ENCODE measurements at places on chromosomes 16 and 17.

DNA sequence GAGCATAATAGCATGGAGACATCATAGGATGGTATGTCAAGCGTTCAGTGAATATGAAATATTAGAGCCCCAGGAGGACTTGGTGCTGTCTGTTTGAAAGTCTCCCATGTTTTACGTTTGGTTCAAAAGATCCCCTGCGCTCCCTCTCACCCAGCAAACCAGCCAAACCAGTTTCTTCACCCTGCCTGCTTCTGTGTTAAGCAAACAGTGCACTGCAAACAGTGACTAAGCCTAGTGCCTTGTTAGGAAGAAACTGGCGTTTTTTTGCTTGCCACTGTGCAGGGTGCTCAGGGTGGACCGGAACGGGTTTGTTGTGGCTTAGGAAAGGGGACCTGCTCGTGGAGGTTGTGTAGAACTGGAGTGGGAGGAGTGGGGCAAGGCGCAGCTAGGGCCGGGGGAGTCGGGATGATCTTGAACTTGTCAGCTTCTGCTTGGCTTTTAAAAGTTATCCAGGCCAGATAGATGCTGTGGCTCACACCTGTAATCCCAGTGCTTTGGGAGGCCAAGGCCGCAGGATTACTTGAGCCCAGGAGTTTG is 7.7 kb downstream of the CDH1 start:
- H3K27me3 ChIP-seq = no peaks in the 10 kb centered on the region
- peak; percentile 63 for DNase-seq
- H3K4me1 ChIP-seq = peaks cover 3% of the 10 kb centered on the region
- H3K36me3 ChIP-seq = 0 out of 2 replicates have a peak, but pooled peaks cover 2% of the 10 kb centered on the region
- H3K27ac ChIP-seq = no peak overlapping the region

- no peak overlapping the region for H3K4me3 ChIP-seq
- DNase-seq = no peak
- no peaks in the 10 kb centered on the region for H3K36me3 ChIP-seq
- peaks cover 3% of the 10 kb centered on the region for H3K4me1 ChIP-seq
- H3K27ac ChIP-seq = no peak overlapping the region
Measured at GRCh38 chr17:29066606-29067005, 23.7 kb downstream of the PIPOX start.

- H3K36me3 ChIP-seq = no peaks in the 10 kb centered on the region
- H3K4me1 ChIP-seq = peaks cover 5% of the 10 kb centered on the region
- no peak for DNase-seq
- no peaks in the 10 kb centered on the region for H3K27me3 ChIP-seq
- no peak overlapping the region for H3K27ac ChIP-seq
Measured at GRCh38 chr17:39928858-39929645, 1.5 kb downstream of the LRRC3C start.

DNA sequence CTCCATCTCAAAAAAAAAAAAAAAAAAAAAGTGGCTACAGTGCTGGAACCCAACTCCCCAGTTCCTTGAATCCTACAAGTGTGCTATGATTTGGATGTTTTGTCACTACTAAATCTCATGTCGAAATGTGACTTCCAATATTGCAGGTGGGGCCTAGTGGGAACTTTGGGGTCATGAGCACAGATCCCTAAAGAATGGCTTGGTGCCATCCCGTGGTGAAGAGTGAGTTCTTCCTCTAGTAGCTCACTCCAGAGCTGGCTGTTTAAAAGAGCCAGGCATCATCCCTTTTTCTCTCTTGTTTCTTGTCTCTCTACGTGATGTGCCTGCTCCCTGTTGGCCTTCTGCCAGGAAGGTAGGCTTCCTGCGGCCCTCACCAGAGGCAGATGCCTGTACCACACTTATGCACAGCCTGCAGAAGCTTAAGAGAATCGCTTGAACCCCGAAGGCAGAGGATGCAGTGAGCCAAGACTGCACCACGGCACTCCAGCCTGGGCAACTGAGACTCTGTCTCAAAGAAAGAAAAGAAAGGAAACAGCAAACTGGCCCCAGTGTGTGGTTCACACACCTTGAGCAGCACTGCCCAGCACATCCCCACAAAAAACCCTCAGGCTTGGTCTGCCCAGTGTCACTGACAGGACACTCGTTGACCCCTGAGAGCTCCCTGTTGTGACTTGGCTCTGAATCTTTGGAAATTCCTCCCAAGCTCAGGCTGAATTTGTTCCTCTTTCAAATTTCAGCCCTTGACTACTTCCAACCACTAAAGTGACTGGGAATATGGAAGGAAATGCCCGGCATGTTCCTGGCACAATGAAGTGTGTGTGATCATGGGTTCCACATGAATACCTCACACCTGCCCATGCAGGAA is 3.1 kb downstream of the MT1E start:
- H3K4me3 ChIP-seq = no peak overlapping the region
- H3K27ac ChIP-seq = no peak overlapping the region
- no peaks in the 10 kb centered on the region for H3K36me3 ChIP-seq
- no peak for DNase-seq

- H3K27me3 ChIP-seq = no peaks in the 10 kb centered on the region
- DNase-seq = no peak
- H3K36me3 ChIP-seq = no peaks in the 10 kb centered on the region
- peaks cover 10% of the 10 kb centered on the region for H3K4me1 ChIP-seq
- H3K27ac ChIP-seq = no peak overlapping the region
Measured at GRCh38 chr17:47959825-47960655, 2.4 kb upstream of the PRR15L start.

GRCh38 chr17:65936013-65936412 is 255.9 kb downstream of the CEP112 start:
- no peak for DNase-seq
- no peaks in the 10 kb centered on the region for H3K27me3 ChIP-seq
- no peak overlapping the region for H3K4me3 ChIP-seq

GRCh38 chr17:4764595-4764994 is 7.1 kb upstream of the TM4SF5 start:
- no peaks in the 10 kb centered on the region for H3K36me3 ChIP-seq
- no peaks in the 10 kb centered on the region for H3K4me1 ChIP-seq
- H3K27me3 ChIP-seq = no peaks in the 10 kb centered on the region
- no peak overlapping the region for H3K4me3 ChIP-seq
- H3K27ac ChIP-seq = no peak overlapping the region
- no peak for DNase-seq

GRCh38 chr16:47056688-47057629 is 83.5 kb upstream of the DNAJA2 start:
- no peaks in the 10 kb centered on the region for H3K4me1 ChIP-seq
- DNase-seq = no peak
- H3K36me3 ChIP-seq = no peaks in the 10 kb centered on the region
- no peaks in the 10 kb centered on the region for H3K27me3 ChIP-seq

DNA sequence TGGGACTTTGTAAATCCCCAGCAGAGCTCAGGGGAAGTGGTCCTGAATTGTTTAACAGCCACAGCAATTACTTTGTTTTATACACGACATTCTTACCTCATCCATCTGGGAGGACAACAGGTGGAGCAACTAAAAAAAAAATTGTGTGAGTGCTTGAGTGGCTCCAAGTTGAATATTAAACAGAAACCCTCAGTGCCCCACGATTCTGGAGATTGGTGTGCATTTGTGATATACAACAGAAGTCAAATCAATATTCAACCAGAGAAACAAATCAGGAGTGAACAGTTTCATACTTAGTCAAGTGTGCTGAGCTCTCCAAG is 204.8 kb downstream of the HAPSTR1 start:
- H3K4me3 ChIP-seq = no peak overlapping the region
- no peaks in the 10 kb centered on the region for H3K36me3 ChIP-seq
- H3K27me3 ChIP-seq = no peaks in the 10 kb centered on the region

- no peaks in the 10 kb centered on the region for H3K36me3 ChIP-seq
- H3K4me1 ChIP-seq = peaks cover 7% of the 10 kb centered on the region
- no peak for DNase-seq
- no peak overlapping the region for H3K27ac ChIP-seq
- no peak overlapping the region for H3K4me3 ChIP-seq
Measured at GRCh38 chr16:66364117-66364958, 2.2 kb upstream of the CDH5 start.

GRCh38 chr17:59561042-59561441 is 4.4 kb upstream of the DHX40 start:
- peaks cover 7% of the 10 kb centered on the region for H3K27me3 ChIP-seq
- H3K4me1 ChIP-seq = no peaks in the 10 kb centered on the region
- DNase-seq = peak; percentile 22
- no peak overlapping the region for H3K27ac ChIP-seq

GRCh38 chr17:74953134-74953687 is 17.5 kb downstream of the OTOP3 start:
- peaks cover 4% of the 10 kb centered on the region for H3K4me1 ChIP-seq
- H3K27me3 ChIP-seq = no peaks in the 10 kb centered on the region
- H3K36me3 ChIP-seq = no peaks in the 10 kb centered on the region
- H3K27ac ChIP-seq = no peak overlapping the region
- no peak for DNase-seq

- peaks cover 2% of the 10 kb centered on the region for H3K4me1 ChIP-seq
- no peak overlapping the region for H3K4me3 ChIP-seq
- H3K27me3 ChIP-seq = no peaks in the 10 kb centered on the region
- no peak overlapping the region for H3K27ac ChIP-seq
Measured at GRCh38 chr16:87093804-87094555, 223.2 kb downstream of the C16orf95 start.

DNA sequence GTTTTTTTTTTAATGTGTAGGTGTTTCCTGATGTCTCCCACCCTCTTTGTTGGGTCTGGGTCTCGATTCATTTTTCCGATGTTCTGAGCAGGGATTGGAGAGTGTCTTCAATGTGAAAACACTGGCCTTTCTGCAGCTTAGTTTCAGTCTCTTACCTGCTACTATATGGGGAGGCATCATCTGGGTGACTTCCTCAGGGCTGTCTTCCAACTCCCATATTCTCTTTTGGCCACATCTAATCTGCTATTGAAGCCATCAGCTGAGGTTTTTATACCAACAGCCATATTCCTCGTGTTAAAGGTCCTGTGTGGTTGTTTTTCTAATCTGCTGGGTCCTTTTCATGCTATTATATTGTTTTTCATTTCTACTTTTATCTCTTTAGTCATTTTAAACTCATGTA is 13.2 kb upstream of the SSTR5 start:
- H3K4me1 ChIP-seq = peaks cover 3% of the 10 kb centered on the region
- H3K27ac ChIP-seq = no peak overlapping the region
- no peaks in the 10 kb centered on the region for H3K27me3 ChIP-seq
- DNase-seq = no peak

DNA sequence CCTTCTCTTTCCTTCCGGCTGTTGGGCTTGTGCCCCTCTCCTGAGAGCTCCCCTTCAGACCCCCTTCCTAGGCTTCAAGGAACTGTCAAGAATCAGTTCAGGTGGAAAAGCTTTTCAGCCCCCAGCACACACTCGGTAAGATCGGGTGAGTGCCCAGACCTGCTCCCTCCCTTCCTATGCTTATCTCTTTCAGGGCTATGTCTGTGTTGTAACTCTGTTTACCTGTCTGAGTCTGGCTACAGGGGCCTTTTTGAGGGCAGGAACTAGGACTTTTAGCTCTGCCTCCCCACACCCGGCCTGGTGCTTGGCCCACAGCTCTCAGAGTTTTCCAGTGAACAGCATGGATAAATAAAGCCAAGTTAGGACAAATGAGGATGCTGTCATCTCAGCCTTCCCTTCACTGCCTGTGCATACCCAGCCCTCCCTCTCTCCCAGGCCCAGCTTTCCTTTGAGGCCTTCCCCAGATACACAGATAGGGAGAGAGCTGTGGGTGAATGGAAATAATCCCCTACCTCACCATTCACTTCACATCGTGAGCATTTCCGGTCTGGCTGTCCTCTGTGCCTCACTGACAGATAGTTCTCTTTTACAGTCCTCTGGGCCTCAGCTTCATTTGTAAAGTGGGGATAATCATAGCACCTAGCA is 5.7 kb upstream of the MRPS23 start:
- no peaks in the 10 kb centered on the region for H3K27me3 ChIP-seq
- no peak overlapping the region for H3K27ac ChIP-seq
- no peak overlapping the region for H3K4me3 ChIP-seq
- H3K4me1 ChIP-seq = 0 out of 2 replicates have a peak, but pooled peaks cover 1% of the 10 kb centered on the region
- no peaks in the 10 kb centered on the region for H3K36me3 ChIP-seq

GRCh38 chr16:87602821-87603683 is 744 bp downstream of the JPH3 start:
- H3K36me3 ChIP-seq = no peaks in the 10 kb centered on the region
- H3K27ac ChIP-seq = no peak overlapping the region
- H3K4me1 ChIP-seq = no peaks in the 10 kb centered on the region

- H3K4me3 ChIP-seq = no peak overlapping the region
- no peak overlapping the region for H3K27ac ChIP-seq
- peaks cover 2% of the 10 kb centered on the region for H3K36me3 ChIP-seq
- H3K27me3 ChIP-seq = no peaks in the 10 kb centered on the region
Measured at GRCh38 chr17:43070257-43070656, 45.2 kb downstream of the RND2 start.

DNA sequence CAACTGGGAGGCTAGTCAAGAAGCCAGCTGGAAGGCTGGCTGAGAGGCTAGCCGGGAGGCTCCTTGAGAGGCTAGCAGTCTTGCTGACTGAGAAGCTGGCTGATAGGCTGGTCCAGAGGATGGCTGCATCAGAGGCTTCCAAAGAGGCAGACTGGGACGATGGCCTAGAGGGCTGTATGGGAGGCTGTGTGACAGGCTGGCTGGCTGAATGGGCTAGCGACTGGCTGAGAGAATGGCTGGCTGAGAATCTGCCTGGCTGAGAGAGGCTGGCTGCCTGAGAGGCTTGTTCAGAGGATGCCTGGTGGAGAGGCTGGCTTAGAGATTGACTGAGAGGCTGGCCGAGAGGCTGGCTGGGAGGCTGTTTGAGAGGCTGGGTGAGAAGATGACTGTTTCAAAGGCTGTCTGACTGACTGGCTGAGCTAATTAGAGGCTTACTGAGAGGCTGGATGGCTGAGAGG is 34.8 kb upstream of the ACSM2B start:
- DNase-seq = no peak
- no peak overlapping the region for H3K4me3 ChIP-seq
- no peak overlapping the region for H3K27ac ChIP-seq
- no peaks in the 10 kb centered on the region for H3K4me1 ChIP-seq
- no peaks in the 10 kb centered on the region for H3K27me3 ChIP-seq

DNA sequence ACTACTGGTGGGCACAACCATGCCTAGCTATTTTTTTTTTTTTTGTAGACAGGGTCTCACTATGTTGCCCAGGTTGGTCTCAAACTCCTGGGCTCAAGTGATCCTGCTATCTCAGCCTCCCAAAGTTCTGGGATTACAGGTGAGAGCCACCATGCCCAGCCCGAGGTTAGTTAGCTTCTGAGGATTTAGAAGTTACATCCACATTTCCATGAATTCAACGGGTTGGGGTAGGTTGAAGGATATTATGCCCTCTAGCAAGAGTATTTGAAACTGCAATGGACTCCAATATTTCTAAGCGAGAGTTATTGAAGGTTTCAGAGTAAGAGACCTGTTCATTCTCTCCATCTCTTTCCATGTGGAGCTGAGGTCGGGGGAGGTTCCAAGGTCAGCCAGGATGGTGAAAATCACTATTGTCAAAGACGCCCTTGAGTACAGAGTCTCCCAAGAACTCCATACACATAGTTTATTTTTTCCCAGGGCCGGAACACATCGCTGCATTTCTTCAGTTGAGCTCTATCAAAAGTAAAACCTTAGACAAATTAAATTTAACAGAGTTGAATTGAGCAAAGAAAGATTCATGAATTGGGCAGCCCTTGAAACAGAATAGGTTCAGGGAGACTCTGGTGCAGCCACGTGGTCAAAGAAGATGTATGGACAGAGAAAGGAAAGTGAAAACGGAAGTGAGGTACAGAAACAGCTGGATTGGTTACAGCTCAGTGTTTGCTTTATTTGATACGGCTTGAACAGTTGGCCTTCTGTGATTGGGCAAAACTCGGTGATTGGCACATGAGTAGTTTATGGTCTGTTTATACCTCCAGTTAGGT is 19.0 kb upstream of the ITPRIPL2 start:
- DNase-seq = no peak
- no peaks in the 10 kb centered on the region for H3K4me1 ChIP-seq
- no peaks in the 10 kb centered on the region for H3K36me3 ChIP-seq
- no peak overlapping the region for H3K4me3 ChIP-seq
- no peak overlapping the region for H3K27ac ChIP-seq

- no peaks in the 10 kb centered on the region for H3K27me3 ChIP-seq
- DNase-seq = no peak
- no peak overlapping the region for H3K4me3 ChIP-seq
- no peak overlapping the region for H3K27ac ChIP-seq
- no peaks in the 10 kb centered on the region for H3K4me1 ChIP-seq
Measured at GRCh38 chr16:46900455-46901235, 16.5 kb downstream of the GPT2 start.

Data from iPS DF 6.9 (cell line).